ENCODE measurements at places on chromosomes 5 and 9. TPM values are rescaled to one million over a fixed set of nuclear protein-coding genes. Genes with fewer than 3 reads are reported as not detected.

- no peaks in the 10 kb centered on the region for H3K36me3 ChIP-seq
- H3K27me3 ChIP-seq = no peaks in the 10 kb centered on the region
- H3K4me3 ChIP-seq = no peak overlapping the region
- DNase-seq = no peak
Measured at GRCh38 chr9:114452219-114453165, 52.8 kb downstream of the WHRN start.

DNA sequence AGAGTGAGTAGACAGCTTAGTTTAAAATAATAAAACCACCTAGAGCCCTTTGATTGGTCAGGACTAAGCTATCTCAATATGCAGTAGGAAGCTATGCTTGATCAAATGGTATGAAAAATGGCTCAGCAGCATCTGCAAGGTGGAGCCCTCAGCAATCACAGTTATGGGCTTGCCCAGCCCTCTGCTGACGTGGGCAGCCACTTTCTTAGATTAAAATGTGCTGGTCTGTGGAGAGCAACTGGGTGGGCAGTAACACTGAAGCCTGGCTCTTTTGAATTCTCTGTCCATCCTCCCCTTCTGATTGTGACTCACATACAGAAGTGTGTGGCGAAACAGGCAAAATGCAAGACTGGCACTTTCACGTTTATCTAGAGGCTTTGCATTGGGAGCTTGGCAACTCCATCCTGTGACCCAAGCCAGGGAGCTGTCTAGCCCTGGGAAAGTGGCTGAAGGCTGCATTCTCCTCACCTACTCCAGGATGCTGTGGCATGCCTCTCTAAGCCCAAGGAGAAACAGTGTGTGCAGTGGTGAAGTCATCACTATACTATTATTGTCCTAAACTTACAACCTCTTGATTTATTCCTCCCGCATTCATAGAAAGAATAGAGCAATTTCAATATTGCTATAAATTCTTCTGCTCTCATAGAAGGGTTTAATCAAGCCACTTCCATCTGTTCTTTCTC is 61.1 kb downstream of the MED10 start:
- no peak overlapping the region for H3K4me3 ChIP-seq
- no peak overlapping the region for H3K27ac ChIP-seq
- no peak for DNase-seq
- no peaks in the 10 kb centered on the region for H3K4me1 ChIP-seq

GRCh38 chr9:121050128-121050988 is at the start of gene C5:
TSS of gene C5 (minus strand) at chr9:121050275. CDS start at chr9:121050246, 29 bp downstream.
- no peak for DNase-seq
- H3K4me3 ChIP-seq = no peak within 1 kb of the TSS
- no peaks in the 10 kb centered on the region for H3K27me3 ChIP-seq
- H3K4me1 ChIP-seq = no peaks in the 10 kb centered on the region

DNA sequence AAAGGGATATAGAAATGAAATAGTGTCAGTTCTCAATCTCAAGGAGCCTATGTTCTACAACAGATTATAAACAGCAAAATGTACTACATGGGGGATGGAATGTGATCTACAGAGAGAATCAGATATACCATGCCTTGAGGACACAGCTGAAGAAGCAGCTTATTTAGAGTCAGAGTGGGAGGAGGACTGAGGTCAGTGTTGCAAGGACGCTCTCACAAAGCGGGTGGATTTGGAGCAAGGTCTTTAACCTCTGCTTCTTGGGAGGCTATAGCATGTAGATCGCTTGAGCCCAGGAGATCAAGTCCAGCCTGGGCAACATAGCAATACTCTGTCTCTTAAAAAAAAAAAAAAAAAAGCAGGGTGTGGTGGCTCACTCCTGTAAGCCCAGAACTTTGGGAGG is 32.8 kb upstream of the PLIN2 start:
- no peak for DNase-seq
- H3K36me3 ChIP-seq = no peaks in the 10 kb centered on the region
- H3K27ac ChIP-seq = no peak overlapping the region
- H3K4me1 ChIP-seq = peaks cover 28% of the 10 kb centered on the region
- no peak overlapping the region for H3K4me3 ChIP-seq
- no peaks in the 10 kb centered on the region for H3K27me3 ChIP-seq

- H3K4me1 ChIP-seq = no peaks in the 10 kb centered on the region
- H3K27ac ChIP-seq = peak overlapping the region; percentile 31
- no peak overlapping the region for H3K4me3 ChIP-seq
- DNase-seq = no peak
Measured at GRCh38 chr9:123866497-123866896, 63.4 kb downstream of the DENND1A start.

DNA sequence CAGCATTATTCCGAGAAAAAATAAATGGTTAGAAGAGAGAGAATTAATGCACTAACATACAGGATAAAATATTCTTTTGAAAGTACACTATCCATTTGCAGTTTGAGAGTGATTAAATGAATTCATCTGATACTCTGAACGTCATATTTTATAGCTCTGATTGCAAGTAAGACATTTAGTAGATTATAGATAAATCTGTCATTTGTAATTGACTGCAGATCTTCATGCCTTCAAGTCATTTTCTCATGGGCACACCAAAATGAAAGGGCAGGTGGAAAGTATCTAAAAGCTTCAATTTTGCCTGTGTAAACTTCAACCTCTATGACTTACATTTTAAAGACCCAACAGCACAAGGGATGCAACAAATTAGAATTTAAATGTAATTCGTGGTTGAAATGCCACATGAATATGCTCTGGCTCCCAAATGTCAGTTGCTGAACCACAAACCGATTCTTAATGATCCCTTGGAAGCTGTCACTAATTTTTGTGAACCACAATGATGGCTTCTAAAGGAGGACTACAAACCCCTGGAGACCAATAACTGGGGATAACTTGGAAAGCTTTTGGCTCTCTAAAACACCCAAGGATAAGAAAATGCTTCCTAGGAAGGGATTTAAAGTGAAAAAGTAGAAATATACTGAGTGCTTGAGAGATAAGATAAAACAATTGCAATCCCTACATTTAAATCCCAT is 3.9 kb downstream of the TYRP1 start:
- DNase-seq = no peak
- no peaks in the 10 kb centered on the region for H3K4me1 ChIP-seq
- H3K27me3 ChIP-seq = no peaks in the 10 kb centered on the region
- H3K4me3 ChIP-seq = no peak overlapping the region
- no peaks in the 10 kb centered on the region for H3K36me3 ChIP-seq

GRCh38 chr5:76789991-76790581 is 28.7 kb upstream of the F2RL1 start:
- H3K27me3 ChIP-seq = no peaks in the 10 kb centered on the region
- H3K4me1 ChIP-seq = peaks cover 17% of the 10 kb centered on the region
- no peak overlapping the region for H3K4me3 ChIP-seq
- peak overlapping the region; percentile 74 for H3K27ac ChIP-seq

DNA sequence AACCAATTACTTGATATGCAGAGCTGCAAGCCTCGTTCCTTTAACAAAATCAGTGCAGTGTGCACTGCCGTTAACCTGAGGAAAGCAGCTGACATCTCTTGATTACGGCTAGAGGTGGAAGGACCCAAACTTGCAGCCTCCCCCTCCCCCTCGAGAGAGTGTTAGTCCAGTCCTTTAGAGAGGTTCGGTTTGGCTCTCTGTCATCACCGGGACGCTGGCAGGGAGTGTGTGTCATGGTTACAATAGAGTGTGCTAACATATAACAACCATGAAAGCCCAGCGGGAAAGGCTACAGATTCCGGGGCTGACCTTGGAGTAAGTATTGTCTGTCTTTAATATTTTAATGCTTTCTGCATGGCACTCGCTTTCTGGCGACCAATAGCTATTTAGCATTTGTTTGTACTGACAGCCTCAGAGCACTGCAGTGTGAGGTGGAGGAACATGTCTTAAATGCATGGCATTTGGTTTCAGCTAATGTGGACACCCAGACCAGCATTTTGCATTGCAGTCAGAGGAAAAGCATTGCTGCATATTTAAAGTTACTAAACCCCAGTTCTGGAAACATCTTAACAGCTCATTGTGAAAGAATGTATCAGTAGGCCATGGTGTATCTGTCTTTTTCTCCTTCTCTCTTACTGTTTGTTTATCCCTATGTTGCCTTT is 237.5 kb downstream of the CD180 start:
- no peaks in the 10 kb centered on the region for H3K4me1 ChIP-seq
- DNase-seq = peak; percentile 1
- H3K27ac ChIP-seq = peak overlapping the region; percentile 64
- no peaks in the 10 kb centered on the region for H3K27me3 ChIP-seq
- no peaks in the 10 kb centered on the region for H3K36me3 ChIP-seq
- peak overlapping the region; percentile 60 for H3K4me3 ChIP-seq

- H3K4me3 ChIP-seq = peak overlapping the region; percentile 84
- peak overlapping the region; percentile 13 for H3K27ac ChIP-seq
- no peaks in the 10 kb centered on the region for H3K36me3 ChIP-seq
Measured at GRCh38 chr5:123089914-123090660, 1.0 kb downstream of the PRDM6 start.

DNA sequence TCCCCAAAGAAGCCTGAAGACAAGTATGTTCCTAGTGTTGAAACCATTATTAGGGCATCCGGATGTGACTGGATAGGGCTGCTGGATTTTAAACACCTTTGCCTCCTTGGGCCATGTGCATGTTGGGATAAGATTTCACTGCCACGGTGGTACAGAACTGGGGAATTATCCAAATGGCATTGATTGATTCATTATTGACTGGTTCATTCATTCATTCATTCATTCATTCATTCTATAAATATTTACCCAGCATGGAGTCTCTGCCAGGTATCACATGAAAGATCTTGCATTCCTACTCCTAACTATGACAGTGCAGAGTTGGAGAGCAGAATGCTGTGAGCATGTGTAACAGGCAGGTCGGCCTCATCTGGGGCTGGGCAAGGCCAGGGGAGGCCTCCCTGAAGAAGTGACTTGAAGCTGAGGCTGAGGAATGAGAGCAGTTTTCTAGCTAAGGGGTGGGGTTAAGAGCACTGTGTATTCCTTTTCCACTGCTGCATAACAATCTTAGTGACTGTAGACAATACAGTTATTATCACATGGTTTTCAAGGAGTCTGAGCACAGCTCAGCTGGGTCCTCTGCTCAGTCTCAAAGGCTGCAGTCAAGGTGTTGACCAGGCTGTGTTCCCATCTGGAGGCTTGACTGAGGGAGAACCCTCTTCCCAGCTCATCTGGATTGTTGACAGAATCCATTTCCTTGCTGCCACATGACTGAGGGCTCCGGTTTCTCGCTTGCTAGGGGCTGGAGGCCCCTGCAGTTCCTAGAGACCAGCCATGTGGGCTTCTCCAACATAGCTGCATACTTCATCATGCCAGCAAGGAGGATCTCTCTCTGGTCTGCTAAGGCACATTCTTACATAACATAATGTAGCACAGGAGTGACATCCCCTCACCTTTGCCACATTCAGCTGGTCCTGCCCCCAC is 35.7 kb downstream of the AK8 start:
- H3K27me3 ChIP-seq = no peaks in the 10 kb centered on the region
- no peak for DNase-seq
- H3K4me3 ChIP-seq = no peak overlapping the region

- no peak for DNase-seq
- H3K36me3 ChIP-seq = no peaks in the 10 kb centered on the region
- no peaks in the 10 kb centered on the region for H3K4me1 ChIP-seq
- H3K27me3 ChIP-seq = no peaks in the 10 kb centered on the region
- H3K27ac ChIP-seq = no peak overlapping the region
- no peak overlapping the region for H3K4me3 ChIP-seq
Measured at GRCh38 chr5:128949847-128950546, 15.3 kb upstream of the SLC27A6 start.

DNA sequence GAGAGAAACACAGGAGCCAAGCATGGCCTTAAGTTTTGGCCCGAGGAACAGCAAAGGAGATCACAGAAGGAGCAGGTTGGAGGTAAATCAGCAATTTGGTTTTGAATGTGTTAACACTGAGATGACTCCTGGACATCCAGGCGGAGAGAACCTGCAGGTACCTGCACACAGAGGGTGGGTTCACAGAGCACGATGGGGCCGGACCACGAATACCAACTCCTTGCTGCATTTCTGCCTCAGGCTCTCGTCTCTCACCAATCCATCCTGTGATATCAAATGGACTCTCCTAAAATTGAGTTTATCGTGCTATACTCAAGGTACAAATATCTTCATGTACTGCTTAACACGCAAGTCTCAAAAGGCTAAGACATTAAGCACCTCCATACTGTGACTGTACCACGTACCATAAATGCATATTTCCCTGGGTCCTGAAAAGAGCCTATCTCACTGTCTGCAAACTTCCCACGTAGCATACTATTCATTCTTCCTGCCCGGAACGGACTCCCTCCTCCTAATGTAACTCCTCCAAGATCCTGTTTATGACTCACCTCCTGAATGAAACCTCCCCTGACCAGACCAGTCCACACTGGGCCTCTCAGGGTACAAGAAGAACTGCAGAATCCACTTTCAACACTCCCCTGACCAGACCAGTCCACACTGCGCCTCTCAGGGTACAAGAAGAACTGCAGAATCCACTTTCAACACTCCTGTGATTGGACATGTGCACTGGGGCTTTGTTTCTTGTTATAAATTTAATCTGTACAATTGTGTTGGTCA is 380.8 kb upstream of the RFX3 start:
- DNase-seq = no peak
- H3K36me3 ChIP-seq = no peaks in the 10 kb centered on the region
- H3K27ac ChIP-seq = no peak overlapping the region
- no peak overlapping the region for H3K4me3 ChIP-seq

DNA sequence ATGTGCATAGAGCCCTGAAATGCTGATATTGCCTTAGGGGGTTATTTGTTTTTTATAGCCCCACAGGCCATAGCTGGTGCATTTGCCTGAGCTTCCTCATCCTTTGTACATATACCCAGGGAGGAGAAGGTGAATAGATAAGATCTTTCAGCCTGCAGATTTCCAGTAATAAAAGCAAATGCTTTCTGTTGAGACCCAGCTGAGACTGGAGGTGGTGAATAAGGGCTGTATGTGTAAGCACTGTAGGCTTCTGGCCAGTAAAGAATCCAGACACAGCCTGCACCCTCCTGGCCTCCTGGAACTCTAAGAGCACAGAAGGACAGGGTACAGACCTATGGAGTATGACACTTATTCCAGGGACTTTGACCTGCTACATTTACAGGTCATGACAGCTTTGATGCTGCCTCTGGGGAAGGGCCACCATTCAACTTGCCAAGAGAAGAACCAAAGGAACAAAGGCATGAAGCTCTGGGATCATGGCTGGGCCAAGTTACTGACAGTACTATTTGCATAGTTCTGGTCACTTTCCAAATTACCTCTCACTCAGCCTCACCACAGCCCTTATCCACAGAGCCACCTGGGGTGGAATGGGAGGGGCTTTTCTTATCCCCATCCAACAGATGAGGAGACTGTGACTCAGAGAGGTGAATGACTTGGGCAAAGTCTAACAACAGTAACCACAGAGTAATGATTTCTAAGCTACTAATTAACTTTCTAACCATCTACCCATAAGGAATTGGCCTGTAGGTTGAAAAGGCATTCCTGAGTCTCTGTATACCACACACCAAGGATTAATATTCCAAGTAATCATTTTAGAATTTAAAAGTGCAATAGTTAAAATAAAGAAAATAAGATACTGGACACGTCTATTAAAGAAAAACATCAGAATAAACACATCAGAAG is 604.5 kb upstream of the KLF4 start:
- no peaks in the 10 kb centered on the region for H3K4me1 ChIP-seq
- H3K4me3 ChIP-seq = no peak overlapping the region
- H3K27ac ChIP-seq = peak overlapping the region; percentile 33
- no peaks in the 10 kb centered on the region for H3K27me3 ChIP-seq
- no peaks in the 10 kb centered on the region for H3K36me3 ChIP-seq

- no peaks in the 10 kb centered on the region for H3K27me3 ChIP-seq
- H3K4me3 ChIP-seq = no peak overlapping the region
- no peak overlapping the region for H3K27ac ChIP-seq
- no peaks in the 10 kb centered on the region for H3K4me1 ChIP-seq
- H3K36me3 ChIP-seq = no peaks in the 10 kb centered on the region
- DNase-seq = no peak
Measured at GRCh38 chr5:169339869-169340268, 38.9 kb upstream of the SLIT3 start.

The SMIM33 gene
- total RNA-seq = not detected

The SPATA31A7 gene
- total RNA-seq = not detected

The NIM1K gene
- 0.38 TPM for total RNA-seq

The EGFL7 gene
- 41.2 TPM for total RNA-seq

The SPRY4 gene
- 5.8 TPM for total RNA-seq

Measured in esophagus squamous epithelium (tissue), 5 donors.